Nucleus accumbens (tissue), 56 donors: ENCODE measurements at places on chromosomes 4 and X.
A peak's percentile ranks its signal among the peaks of the same experiment; 100 is the strongest.

DNA sequence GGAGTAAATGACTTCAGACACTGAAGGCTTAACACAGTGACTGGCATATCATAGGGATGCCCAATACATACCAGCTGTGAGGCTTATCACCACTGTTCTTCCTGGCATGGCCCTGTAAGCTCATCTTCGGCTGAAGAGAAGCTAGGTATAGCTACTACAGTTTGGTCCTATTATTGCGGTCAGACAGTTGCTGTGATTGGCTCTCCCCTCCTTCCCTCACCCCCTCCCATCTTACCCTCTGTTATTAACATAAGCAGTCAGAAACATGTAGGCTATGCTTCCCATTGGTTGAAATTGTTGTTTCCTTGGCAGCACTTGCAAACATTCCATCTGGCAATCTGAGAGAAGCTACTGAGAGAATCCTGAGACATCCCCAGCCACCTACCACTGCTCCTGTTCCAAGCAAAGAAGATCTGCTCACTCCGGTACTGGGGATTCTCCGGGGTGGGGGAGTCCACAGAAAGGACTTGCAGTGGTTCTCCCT, at the start of gene AKAP14:
AKAP14 (plus strand) TSS at position 51 of the 484 bp plus-strand sequence. CDS start 7,331 bp downstream, outside the sequence.
- DNase-seq, result no peak

- DNase-seq, result no peak
Measured at GRCh38 chr4:106738121-106738520, 298.0 kb downstream of the DKK2 start.

DNA sequence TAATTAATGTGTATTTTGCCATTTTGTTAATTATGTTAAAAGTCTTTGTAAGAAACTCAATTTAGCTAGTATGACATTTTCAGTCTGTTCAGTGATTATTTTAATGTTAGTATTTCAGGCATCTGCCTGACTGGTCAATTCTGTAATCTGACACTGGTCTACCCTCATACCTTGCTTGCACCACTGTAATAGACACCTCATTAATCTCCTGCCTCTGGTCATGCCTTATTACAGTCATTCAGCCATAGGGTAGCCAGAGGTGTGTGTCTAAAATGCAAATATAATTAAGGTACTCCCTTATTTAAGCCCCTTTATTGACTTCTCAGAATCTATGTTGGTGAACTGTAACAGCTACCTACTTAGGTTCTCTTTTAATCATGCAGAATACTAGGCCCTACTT, 861.1 kb upstream of the IGFBP7 start:
- DNase-seq, result no peak

DNA sequence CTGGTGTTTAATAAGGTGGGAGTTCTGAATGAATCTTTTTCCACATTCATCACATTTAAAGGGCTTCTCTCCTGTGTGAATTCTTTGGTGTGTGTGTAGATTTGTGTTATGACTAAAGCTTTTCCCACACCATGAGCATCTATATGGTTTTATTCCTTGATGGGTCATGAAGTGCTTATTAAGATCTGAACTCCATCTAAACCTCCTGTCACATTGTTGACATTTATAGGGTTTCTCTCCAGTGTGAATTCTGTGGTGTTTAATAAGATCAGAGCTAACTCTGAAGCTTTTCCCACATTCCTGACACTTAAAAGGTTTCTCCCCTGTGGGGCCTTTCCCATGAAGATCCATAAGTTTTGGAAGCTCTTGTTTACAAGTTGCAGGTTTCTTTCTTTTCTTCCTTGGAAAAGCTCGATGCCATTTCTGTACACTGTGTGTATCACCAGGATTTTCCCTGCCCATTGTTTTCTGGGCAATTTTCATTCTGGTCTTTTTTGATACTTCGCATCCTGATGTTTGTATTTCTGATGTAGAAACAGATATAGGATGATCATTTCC, 21.9 kb upstream of the ETDC start:
- DNase-seq, result no peak

GRCh38 chrX:24761306-24761705, 67.6 kb downstream of the POLA1 start:
- DNase-seq, result no peak

DNA sequence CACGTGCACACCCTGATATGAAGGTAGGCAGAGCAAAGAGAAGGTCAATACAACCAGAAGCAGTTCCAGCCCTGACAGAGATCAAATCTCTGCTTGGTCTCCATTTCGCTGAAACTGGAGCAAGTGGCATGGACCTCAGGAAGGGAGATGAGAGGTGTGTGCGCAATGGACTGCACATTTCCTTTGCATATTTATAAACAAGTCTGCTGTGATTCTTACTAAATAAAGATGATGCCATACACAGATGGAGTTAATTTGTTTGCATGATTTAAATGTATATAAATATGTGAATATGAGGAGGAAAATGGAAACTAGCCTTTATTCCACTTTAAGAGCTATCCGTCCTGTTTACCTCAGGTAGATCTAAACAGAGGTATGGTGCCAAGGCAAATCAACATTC, 2.1 kb upstream of the SCRG1 start:
- DNase-seq, result no peak

DNA sequence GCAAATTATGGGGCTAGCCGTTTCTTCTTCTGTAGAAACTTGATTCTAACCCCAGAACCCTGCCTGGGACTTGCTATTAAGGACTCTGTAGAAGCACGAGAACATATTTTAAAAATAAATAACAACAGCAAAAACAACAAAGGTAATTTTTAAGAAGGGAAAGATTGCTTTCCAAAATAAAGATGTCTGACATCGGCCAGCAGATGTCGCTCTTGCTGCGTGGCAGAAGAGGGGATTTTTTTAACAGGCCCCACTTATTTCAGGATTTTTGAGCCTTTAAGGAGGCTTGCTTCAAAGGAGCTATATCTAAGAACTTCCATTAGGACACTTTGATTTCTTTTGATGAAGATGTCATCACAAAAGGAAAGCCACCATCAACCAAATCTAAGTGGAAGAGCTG, 62.8 kb upstream of the EGFL6 start:
- peak; percentile 0 for DNase-seq
